GM04504 (cell line): ENCODE measurements at places on chromosomes 5 and 9.

- no peak for DNase-seq
Measured at GRCh38 chr9:21429191-21429590, 11.0 kb upstream of the IFNA1 start.

- DNase-seq, result no peak
Measured at GRCh38 chr5:27908341-27908740, 870.0 kb upstream of the CDH9 start.

DNA sequence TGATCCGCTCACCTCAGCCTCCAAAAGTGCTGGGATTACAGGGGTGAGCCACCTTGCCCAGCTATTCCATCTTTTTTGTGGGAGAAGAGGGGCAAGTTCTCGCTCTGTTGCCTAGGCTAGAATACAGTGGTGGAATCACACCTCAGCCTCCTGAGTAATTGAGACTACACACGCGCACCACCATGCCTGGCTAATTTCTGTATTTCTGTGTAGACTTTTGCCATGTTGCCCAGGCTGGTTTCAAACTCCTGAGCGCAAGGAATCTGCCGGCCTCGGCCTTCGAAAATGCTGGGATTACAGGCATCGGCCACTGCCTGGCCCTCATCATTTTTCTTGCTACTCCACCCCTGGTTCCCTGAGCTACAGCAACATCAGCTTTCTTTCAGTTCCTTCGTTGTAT is 2.8 kb upstream of the NOL6 start:
- no peak for DNase-seq

GRCh38 chr9:33950371-33950770 is 98.3 kb downstream of the UBAP2 start:
- no peak for DNase-seq

GRCh38 chr5:41083306-41083705 is 12.2 kb upstream of the MROH2B start:
- DNase-seq, result no peak

DNA sequence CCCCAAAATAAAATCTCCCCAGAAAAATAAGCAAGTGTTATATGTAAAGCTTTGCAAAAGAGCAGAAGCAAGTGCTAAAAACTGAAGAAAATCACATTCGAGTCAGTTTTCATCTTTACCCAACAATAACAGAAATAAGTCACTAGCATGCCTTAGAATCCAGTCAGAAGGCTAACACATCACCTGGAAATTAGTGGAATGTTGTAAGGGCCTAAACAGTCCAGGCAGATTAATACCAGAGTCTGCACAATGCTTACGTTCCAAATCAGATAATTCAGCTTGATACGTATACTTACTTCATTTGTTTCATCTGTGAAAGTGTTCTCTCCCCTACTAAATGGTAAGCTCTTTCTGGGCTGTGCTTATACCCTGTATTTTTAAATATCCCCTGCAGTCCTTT is 42.7 kb downstream of the SUSD1 start:
- no peak for DNase-seq

DNA sequence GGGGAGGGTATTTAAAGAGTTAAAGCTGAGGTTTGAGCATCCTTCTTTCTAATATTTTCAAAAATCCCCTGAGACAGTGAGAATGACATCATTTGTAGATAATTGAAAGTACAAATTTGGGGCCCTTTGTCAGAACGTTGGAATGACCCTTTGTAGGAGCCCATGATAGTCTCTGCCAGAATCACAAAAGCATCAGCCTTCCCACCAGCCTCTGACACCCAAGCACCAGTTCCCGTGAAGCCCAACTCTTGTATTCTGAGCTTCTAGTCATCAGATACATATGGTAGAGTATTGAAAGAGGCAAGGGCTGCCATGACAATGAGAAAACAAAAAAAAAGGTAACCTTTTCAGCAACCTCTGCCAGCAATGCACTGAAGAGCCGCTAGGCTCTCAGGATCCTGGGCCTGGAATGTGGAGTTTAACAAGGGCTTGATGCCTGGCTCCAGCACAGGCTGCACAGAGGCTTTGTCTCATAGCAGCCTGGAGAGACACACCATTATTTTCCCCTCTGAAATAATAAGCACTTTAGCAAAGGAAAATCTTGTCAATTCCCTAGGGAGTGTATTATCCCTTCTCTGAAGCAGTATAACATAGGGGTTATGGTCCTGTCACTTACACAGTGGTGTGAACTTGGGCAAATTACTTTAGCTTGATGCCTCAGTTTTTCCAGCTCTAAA is 114.4 kb downstream of the ZNF608 start:
- DNase-seq, result no peak

- DNase-seq, result no peak
Measured at GRCh38 chr9:110842169-110842568, 173.6 kb downstream of the MUSK start.

DNA sequence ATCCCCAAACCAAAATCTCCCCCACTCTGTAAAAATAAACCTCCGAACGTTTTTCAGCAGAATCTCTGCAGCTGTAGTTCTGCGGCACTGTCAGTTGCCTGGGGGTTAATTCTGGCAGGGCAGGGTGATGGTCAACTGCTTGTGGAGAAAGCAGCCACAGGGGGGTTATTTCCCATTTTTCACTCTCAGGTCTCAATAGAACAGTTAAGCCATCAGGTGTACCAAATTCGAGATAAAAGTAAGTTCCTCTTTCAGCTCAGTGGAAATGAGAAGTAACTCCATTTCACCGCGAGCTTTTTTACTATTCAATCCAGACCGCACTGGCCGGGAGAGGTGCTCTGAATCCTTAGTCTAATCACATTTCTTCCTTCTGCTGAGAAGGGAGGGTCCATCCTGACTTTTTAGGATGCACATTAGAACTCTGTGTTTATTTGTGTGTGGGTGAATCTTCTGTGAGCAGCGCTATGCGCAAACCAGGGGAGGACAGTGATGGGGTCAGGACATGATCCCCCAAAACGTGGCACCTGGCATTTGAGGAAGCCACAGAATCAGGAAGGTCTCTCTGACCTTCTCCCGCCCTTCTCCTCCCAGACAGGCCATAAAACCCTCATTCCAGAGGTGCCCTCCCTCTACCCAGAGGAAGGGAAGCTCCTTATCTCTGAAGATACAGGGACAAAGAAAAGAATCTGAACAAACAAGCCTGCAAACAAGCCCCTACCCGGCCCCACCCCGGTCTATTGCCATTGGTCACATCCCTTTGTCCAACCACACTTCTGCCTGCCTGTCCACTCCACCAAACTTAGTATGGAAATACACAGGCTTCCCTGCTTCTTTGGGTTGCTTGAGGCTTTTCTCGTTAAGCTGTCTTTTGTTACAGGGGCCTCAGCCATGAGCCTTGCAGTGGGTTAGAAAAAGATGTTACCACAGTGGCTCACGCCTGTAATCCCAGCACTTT is 229.0 kb downstream of the ROR2 start:
- DNase-seq, result no peak

- no peak for DNase-seq
Measured at GRCh38 chr9:88303721-88304451, 84.4 kb upstream of the SPIN1 start.

GRCh38 chr5:43007246-43007910 is 32.7 kb downstream of the ANXA2R start:
- peak; percentile 79 for DNase-seq

DNA sequence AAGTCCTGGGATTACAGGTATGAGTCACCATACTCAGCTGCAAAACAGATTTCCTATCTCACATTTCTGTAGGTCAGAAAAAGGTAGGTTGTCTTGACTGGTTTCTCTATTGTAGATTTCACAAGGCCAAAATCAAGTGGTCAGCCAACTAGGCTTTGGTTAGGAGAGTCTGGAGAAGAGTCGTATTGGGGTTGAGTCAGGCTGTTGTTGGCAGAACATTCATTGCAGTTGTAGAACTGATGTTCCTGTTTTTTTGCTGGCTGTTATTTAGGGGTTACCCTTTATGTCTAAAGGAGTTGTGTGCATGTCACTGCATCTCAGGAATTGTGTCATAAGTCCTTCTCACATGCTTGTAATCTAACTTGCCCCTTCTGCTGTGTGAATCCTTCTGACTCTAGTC is 814.2 kb upstream of the GRAMD2B start:
- no peak for DNase-seq

DNA sequence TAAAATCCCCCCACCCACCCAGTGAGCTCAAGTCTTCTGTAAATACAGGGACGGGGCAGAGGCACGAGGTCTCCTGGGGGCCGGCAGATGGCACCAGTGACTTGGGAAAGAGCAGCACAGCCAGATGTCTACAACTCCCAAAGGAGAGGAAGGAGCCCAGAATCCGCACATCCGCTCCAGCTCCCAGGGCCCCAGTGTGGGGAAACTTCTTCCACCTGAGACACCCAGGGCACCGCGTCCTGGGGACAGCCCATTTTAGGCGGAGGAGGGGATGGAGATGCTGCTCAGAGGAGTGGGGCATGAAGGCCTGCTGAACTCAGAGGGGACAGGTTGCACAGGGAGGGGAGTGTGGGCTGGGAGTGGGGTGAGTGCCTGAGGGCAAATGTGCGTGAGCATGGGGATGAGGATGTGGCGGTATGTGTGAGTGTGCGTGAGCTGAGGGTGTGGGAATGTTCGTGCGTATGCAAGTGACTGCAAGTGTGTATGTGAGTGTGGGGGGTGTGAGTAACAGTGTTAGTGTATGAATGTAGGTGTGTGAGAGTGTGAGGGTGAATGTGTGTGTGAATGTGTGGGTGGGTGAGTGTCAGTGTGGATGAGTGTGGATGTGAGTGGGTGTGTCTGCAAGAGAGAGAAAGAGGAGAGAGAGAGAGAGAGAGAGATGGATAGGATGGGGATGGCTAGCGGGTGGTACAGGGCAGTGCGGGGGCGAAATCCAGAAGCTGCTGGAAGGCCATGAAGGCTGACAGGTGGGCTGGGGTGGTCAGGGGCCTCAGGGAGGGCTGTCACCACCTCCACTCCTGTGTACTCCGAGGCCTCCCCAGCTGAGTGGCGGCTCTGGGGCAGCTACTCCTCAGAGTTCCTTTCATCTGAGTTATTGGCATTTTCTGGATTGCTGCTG is 63.5 kb downstream of the DUSP1 start:
- DNase-seq, result peak; percentile 52

DNA sequence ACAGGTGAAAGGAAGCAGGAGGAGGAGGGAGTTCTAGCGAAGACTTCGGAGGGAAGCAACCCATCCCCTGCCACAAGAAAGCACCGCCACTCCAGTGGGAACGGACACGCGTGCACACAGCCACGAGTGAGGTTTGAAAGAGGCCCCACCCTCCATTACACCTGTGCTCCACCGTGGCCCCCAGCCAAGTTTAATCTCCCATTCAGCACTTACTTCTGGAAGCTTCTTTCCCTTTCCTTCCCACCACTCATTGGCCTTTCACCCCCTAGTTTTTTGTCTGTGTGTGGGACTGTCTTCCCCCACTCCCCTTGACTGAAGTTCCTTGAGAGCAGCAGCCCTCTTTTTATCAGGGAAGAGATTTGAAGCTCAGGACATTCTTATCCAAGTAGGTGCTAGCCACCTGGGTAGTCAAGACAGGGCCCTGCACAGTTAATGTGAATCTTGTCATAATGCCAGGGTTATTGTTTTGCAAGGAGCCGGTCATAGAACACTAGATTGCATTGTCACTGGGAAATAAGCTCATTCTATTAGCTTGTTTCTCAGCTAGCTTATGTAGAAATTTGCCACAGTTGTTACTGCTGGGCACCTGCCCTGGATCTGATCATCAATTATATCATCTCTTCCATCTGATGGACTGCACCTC is 256.0 kb downstream of the DOCK8 start:
- DNase-seq, result no peak

DNA sequence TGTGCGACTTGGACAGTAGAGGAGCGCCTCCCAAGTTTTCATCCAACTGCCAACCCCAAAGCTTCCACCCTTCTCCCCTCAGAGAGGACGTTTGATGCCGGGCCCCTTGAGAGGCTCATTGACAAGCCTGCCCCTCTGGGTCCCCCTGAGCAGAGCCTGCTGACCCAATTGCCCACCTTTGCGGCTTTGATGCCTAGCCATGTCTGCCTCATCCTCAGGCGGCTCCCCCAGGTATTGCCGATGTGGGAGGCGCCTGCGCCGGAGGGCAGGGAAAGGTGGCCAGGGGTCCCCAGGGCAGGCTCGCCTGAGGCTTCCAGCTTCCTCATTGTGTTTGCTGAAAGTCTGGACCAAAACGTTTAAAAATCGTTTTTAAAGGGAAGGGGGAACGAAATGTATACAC is 1.4 kb downstream of the ODF2 start:
- DNase-seq, result no peak
